Inflammatory macrophage treated with lipopolysaccharide for 4 hours (primary cell): ENCODE measurements at places on chromosomes 3 and 15.

GRCh38 chr3:118938183-118938961, 96.3 kb downstream of the IGSF11 start:
- no peak for DNase-seq

DNA sequence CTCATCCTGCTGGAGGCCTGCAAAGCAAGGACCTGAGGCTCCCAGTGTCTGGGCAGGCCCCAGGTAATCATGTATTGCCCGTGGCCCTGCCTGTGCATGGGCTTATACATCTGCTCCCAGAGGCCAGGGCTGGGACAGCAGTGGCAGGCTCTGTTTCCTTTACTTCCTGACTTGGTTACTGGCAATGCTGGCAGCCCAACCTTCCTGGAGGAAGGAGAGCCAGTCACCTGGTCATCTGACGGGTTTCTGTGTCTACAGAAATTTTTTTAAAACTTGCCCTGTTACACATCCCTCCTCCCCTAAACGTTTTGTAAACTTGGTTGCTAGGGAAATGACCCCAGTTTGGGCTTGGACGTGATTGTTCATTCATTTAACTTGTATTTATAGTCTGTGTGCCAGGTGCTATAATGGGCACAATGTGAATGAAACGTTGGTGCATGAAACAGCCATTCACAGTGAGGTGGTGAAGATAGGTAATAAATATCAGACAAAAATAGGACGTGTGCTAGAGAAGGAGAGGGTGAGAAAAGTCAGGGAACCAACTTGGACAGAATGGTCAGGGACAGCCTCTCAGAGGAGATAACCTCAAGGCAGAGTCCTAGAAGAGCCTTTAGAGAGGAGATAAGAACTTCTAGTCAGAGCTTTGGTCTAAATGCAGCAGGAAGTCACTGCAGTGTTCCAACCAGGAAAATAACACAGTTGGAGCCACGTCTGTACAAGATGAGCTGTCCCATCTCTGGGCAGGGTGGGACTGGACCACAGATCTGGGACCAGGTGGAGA, 14.1 kb downstream of the TEX264 start:
- DNase-seq, result no peak

DNA sequence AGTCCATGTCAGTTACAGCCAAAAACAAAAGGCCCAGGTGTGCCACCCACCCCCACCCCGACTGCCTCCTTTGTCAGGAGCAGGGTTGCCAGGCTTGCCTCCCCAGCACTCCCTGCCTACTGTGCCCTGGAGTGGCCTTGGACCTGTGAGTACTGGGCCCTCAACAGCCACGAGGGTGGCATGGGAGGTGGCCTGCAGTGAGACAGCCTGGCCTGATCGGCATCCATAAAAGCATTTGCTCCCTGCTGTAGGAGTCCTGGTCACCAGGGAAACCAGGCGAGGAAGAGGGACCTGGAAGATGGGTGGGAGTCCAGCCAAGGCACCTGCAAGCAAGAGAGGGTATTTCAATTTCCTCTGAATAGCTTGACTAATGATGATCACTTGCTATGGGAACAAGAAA, 56.4 kb upstream of the KCNMB2 start:
- DNase-seq, result no peak

- peak; percentile 33 for DNase-seq
Observed at GRCh38 chr15:82139823-82140268, 94.0 kb upstream of the MEX3B start.

- no peak for DNase-seq
Observed at GRCh38 chr15:58294681-58295254, 137.0 kb upstream of the LIPC start.

DNA sequence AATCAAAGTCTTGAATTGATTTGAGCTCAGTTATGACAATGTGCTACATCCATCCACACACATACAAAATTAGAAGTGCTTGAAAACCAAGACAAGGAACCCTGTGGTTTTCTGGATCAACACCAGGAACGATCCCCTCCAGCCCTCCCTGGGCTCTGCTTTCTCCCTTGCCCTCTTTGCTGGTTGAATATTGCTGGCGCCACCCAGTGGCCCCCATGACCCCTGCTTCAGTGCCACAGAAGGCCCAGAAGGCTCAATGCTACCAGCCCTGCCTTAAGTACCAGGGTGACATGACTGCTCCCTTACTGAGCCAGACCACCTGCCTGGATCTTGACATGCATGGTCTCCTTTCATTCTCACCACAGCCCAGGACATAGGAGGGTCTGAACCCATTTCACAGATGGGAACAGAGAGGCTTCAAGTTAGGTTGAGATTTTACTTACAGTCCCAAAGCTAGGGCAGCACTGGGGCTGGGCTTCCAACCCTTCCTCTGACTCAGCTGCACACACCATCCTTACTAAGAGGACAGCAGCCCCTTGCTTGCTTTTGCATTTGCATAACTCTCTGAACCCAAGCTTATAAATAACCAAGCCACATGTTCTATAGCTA, 15.0 kb downstream of the IL12A start:
- DNase-seq, result peak; percentile 67

DNA sequence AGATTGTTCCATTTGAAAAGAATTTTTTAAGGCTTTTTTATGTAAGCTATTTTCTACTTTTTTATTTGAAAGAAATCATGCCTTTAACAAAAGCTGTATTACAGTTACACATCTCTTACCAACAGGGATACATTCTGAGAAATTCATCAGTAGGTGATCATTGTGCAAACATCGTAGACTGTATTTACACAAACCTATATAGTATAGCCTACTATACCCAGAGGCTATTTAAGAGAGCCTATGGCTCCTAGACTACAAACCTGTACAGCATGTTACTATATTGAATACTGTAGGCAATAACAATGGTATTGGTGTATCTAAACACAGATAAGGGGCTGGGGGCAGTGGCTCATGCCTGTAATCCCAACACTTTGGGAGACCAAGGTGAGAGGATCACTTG, 43.1 kb downstream of the PEAK1 start:
- no peak for DNase-seq

DNA sequence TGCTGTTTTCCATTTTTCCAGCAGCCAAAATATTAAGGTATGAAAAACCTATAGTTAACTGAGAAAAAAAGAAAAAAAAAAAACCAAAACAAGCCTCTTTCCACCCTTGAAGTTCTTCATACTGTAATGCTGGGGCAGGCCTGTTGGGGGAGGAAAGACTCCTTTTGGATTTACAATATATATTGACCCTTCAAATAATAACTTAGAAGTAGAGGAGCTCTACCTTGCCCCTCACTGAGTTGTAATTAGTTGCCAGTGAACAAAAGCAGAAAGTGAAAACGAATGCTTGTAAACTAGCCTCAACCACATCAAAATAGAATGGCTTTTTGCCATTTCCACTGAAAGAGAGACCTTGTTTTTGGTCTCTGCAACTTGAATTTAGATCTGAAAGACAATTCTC, 326.6 kb downstream of the NR2F2 start:
- no peak for DNase-seq

- DNase-seq, result peak; percentile 73
Observed at GRCh38 chr15:41256577-41257038, 25.5 kb downstream of the CHP1 start.

GRCh38 chr15:98900356-98900755, 107.2 kb downstream of the PGPEP1L start:
- no peak for DNase-seq

DNA sequence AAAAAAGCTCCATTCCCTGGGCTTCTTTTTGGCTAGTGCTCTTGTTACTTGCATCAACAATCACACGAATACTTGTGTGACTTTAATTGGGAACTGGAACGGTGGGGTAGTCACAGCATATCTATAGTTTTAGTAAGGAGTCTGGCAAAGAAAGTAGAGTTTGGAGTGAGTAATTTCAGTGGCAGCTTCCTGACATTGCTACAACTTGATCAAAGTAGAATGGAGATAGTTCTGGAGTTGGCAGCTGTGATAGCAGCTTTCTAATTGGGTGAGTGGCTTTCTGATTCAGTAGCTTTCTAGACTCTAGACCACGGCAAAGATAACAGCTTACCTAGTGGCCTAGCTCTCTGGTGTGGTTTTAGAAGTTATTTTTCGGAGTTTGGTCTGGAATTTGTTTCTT, 475.0 kb downstream of the TUSC7 start:
- no peak for DNase-seq

DNA sequence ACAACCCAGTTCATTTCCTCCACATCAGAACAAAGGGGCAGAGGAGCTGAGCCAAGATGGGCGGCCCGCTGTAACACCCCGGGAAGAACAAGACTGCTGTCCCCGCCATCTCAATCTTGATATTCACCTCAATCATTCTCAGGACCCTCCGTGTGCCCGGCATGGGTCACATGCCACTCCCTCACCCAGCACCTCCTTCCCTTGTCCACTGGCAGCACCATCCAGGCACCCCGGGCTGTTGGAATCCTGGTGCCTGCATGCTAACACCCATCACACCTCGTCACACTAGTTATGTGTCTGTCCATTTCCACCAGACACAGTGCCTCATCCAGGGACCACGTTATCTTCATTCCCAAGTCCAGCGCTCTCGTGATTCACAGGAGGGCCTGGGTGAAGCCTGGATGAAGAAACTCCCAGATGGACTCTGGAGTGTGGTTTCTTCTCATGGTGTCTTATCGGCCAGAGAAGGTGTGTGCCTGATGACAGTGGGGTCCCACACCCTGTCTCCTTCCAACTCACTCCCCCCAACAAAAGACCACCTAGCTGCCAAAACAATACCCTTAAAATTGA, 16.7 kb downstream of the MEGF11 start:
- DNase-seq, result no peak

GRCh38 chr15:98513428-98513986, 134.8 kb upstream of the IGF1R start:
- DNase-seq, result no peak

DNA sequence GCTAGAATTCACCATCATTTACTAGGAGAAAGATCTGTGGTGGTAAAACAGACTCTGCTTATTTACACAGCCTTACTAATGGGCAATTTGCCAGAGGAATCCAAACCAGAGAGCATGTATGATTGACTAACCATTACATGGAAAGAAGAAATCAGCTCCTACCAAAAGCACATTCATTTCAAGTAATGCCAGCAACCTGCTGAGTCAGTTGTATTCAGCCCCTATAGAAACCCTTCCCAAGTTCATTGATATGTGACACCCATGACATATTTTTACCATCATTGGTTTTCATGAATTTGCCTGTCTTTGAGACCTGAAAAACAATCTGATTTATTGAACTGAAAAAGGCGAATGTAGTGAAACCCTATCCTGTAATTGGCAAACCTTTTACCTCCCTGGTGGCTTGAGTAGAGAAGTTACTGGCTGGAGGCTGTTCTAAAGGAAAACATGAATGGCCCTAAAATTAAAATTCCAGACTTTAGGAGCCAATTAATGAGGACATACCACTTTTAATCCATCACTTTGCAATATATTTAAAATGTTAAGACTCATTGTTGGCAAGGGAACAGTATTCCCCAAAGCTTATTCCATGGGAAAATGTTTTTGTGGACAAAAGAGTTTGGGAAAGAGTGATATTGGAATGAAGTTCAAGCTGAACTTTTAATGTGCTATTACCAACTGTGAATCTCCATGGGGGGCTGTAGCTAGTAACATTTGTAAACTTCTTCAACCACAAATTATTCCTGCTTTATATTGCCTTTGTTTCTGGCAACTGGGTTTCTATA, 542.9 kb downstream of the FHIT start:
- no peak for DNase-seq

- DNase-seq, result no peak
Observed at GRCh38 chr15:71323584-71323983, 208.3 kb downstream of the THSD4 start.

DNA sequence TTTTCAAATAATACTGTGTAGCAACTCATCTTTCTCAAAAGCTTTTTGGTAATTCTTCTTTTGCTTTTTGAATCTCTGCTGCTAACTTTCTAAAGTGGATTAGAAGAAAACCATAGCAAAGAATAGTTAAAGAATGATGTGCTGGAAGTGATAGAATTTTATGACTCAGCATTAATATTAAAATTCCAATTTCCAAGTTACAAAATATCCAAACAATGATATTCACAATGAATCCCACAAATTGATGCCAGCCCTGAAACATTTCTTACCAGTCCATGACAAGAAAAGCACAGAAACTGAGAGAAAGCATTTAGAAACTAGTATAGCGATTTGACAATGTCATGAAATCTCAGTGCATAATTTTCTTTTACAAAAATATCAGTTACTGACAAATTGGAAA, 482.2 kb downstream of the RBMS3 start:
- no peak for DNase-seq

DNA sequence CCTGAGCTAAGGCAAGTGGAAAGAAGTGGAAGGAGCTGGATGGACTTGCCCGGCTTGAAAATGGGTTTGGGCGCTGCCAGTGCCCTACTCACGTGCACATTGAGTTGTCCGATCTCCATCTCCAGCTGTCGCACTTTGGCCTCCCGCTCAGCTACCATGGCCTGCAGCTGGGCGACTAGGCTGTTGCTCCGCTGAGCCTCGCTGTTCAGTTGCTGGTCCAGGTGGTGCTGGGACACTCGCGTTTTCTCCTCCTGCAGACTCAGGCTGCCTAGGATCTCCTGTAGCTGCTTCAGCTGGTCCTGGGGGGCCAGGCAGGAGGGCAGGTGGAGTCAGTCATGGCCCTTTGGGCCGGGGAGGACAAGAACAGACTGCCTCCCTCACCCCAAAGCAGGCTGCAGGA, 33.0 kb upstream of the HHATL start:
- DNase-seq, result no peak

GRCh38 chr15:93029214-93029835, 59.7 kb downstream of the RGMA start:
- peak; percentile 33 for DNase-seq

- peak; percentile 25 for DNase-seq
Observed at GRCh38 chr3:143840636-143841035, 7.6 kb downstream of the SLC9A9 start.

- no peak for DNase-seq
Observed at GRCh38 chr3:30135190-30135589, 471.2 kb upstream of the TGFBR2 start.

DNA sequence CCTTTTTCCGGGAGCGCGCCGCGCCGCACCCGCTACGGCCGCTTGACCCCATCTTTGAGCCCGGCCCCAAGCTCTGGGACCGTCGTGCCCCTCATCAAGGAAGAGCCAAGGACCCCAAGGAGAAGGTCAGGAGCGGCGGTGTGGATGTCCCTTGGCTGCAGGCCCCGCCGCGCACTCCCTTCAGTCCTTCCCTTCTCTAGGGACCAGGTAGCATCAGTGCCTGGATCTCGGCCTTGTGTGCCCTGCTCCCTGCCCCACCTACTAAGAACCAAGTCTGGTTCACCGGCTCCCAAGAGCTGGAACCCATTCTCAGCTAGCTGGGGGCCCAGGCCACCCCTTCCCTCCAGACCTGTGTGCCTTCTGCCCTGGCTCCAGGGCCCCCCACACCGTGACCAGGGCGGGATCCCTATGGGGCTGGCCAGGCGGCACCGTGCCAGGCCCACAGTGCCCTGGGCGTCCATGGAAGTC, 69.3 kb upstream of the CGNL1 start:
- DNase-seq, result no peak

DNA sequence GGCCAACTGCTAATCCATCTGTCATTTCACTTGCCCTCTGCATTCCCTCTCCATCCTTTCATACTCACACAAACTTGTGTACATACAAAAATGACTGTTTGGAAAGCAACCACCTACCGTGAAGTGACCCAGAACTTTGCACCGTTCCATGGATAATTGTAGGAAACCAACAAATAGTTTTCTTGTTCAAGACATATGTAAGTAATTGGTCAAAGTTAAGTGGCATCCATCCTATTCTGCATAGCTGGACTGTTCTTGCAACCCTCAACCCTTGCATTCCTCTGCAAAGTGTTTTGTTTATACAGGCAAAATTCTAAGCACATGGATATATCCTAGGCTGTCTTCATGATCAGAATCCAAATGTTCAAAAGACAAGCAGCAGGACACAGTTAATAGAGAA, 592.5 kb downstream of the MECOM start:
- DNase-seq, result no peak
